B cell (primary cell): ENCODE measurements at places on chromosomes 4 and X.

DNA sequence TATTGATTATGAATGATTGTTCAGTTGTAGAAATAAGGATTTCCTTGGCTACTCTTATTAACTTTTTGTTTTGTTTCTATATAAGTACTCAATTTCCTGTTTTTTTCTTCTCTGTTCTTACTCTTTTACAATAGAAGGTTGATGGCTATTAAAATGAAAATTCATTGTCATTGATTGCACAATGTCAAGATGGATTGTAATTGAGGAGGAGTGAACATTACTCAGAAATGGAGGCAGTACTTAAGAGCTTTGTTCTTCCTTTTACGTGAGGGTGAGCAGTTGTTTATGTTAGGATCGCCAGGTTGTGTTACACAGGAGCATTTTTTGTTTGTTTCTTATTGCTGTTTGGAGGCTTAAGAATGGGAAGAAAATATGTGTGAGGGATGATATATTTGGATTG, 2062.4 kb downstream of the ARAP2 start:
- DNase-seq, result no peak
- no peaks in the 10 kb centered on the region for H3K4me1 ChIP-seq
- no peak overlapping the region for H3K27ac ChIP-seq

GRCh38 chr4:167435786-167436185, 201.5 kb upstream of the SPOCK3 start:
- H3K4me3 ChIP-seq, result no peak overlapping the region
- no peak for DNase-seq
- H3K27ac ChIP-seq, result no peak overlapping the region
- H3K36me3 ChIP-seq, result no peaks in the 10 kb centered on the region
- H3K4me1 ChIP-seq, result no peaks in the 10 kb centered on the region

DNA sequence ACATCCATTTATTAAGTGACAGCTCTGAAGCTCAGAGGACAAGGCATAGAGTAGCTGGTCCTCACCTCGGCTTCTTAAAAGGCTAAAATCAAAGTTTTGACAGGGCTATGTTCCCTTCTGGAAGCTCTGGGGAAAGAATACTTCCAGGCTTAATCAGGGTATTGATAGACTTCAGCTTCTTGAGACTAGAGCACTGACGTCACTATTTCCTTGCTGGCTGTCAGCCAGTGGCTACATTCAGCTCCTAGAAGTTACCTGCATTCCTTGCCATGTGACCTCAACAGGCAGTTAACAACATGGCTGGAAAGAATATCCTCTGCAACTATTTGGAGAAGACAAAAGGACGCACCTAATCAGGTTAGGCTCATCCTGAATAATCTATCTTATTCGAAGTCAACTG, 1144.8 kb downstream of the ADGRL3 start:
- H3K36me3 ChIP-seq, result no peaks in the 10 kb centered on the region
- DNase-seq, result no peak
- no peaks in the 10 kb centered on the region for H3K27me3 ChIP-seq
- H3K27ac ChIP-seq, result no peak overlapping the region
- no peak overlapping the region for H3K4me3 ChIP-seq

DNA sequence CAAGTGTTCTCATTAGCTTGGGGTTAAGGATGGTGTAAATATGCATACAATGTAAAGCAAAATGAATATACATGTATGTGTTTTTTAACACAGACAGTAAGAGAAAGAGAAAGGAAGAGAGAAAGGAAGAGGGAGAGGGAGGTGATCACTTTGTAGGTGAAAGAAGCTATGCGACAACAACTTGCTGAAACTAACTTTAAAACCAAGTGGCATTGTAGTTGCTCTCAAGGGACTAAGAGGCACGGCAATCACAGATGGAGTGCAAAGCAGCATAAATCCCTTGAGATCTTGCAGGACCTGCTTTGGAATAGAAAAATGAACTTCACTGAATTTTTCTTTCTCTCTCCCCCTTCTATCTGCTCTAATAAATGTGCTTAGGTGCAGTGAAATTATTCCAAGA, 1665.0 kb upstream of the TENM3 start:
- no peak overlapping the region for H3K4me3 ChIP-seq
- no peaks in the 10 kb centered on the region for H3K27me3 ChIP-seq
- no peak for DNase-seq

DNA sequence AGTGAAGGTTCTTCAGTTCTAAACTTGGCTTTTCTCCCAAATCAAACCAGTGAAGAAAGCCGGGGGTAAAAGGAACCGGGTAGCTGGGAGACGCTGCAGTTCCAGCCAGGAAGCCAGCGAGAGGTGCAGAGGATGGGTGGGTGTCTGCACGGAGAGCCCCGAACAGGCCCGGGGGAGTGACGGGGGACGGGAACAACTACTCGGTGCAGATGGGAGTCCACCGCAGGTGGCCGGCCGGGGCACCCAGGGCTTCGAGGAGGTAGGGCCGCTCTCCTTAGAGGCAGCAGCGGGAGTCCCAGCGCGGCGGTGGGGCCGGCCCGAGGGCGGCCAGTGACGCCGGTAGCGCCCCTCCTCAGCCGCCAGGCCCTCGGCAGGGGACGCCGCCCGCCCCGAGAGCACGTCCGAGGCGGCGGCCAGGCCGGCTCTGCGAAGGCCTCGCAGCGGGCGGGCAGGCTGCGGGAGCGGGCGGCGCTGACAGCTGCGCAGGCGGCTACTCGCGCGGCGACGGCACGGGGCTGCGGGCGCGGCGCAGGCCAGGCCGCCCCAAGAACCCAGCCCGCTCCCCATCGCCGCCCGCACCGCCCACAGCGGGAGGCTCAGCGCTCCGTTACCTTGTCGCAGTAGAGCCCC, 449 bp downstream of the FBXL5 start:
- peak overlapping the region; percentile 79 for H3K4me3 ChIP-seq
- no peaks in the 10 kb centered on the region for H3K36me3 ChIP-seq
- H3K27me3 ChIP-seq, result no peaks in the 10 kb centered on the region
- H3K27ac ChIP-seq, result peak overlapping the region; percentile 97

- no peak overlapping the region for H3K27ac ChIP-seq
- H3K36me3 ChIP-seq, result no peaks in the 10 kb centered on the region
- H3K4me1 ChIP-seq, result no peaks in the 10 kb centered on the region
- no peak overlapping the region for H3K4me3 ChIP-seq
- DNase-seq, result no peak
Measured at GRCh38 chrX:87392369-87392768, 125.2 kb upstream of the KLHL4 start.

DNA sequence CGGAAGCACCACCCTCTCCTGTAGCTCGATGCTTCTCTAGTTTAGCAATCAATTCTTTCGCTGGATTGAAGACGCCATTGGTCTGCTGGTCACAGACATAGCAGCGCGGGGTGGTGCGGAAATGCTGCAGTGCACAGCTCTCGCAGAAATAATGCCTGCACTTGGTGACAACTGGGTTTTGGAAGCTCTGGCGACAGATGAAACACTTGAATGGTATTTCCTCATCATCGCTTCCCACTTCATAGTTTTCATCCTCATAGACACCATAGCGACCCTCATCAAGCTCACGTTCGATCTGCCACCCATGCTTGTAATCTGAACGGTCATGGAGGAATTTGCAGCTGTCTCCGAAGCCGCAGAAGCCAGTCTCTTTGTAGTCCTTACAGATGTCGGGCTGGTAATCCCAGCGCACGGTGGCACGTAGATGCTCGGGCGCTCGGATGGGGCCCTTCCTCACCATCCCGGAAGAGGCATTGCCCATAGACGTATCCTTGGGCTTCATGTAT, 854 bp downstream of the RNF113A start:
- peak overlapping the region; percentile 79 for H3K4me3 ChIP-seq
- H3K36me3 ChIP-seq, result no peaks in the 10 kb centered on the region
- peaks cover 16% of the 10 kb centered on the region for H3K4me1 ChIP-seq

GRCh38 chr4:71334465-71334882, 4.3 kb upstream of the SLC4A4 start:
- DNase-seq, result no peak
- H3K27me3 ChIP-seq, result no peaks in the 10 kb centered on the region
- H3K4me3 ChIP-seq, result no peak overlapping the region
- no peaks in the 10 kb centered on the region for H3K36me3 ChIP-seq
- H3K27ac ChIP-seq, result no peak overlapping the region
- no peaks in the 10 kb centered on the region for H3K4me1 ChIP-seq

DNA sequence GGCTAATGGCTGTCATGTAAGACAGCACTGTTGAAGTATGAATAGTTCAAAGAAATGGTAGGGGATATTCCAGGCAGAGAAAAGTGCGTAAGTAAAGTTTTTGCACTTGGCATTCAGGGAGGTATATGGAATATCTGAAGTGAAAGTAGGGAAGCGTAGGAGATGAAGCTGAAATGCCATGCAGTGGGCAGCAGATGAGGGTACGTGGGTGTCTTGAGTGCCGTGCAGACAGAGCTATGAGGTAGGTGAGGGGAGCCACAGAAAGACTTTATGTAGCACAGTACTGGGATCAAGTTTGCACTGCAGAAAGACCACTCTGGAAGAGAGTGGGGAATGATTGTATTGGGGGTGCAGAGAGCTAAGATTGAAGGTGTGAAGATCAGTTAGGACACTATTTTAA, 5.2 kb upstream of the SCD5 start:
- DNase-seq, result no peak
- H3K27me3 ChIP-seq, result peaks cover 15% of the 10 kb centered on the region
- H3K27ac ChIP-seq, result no peak overlapping the region
- H3K36me3 ChIP-seq, result no peaks in the 10 kb centered on the region

DNA sequence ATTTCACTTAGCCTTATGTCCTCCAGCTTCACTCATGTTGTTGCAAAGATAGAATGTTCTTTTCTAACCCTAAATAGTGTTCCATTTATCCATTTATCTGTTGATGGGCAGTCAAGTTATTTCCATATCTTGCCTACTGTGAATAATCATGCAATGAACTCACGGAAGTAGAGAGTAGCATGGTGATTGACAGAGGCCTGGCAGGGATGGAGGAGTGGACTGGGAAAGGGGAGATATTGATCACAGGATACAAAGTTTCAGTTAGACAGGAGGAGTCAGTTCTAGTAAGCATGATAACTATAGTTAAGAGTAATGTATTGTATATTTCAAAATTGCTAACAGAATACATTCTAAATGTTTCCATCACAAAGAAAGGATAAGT, 10.3 kb upstream of the CLNK start:
- H3K27me3 ChIP-seq, result no peaks in the 10 kb centered on the region
- peaks cover 11% of the 10 kb centered on the region for H3K4me1 ChIP-seq
- no peak overlapping the region for H3K27ac ChIP-seq
- no peaks in the 10 kb centered on the region for H3K36me3 ChIP-seq
- no peak for DNase-seq

GRCh38 chr4:8171984-8172924, 13.6 kb upstream of the ABLIM2 start:
- no peak overlapping the region for H3K27ac ChIP-seq
- no peaks in the 10 kb centered on the region for H3K27me3 ChIP-seq
- DNase-seq, result peak; percentile 86
- H3K4me1 ChIP-seq, result peaks cover 18% of the 10 kb centered on the region
- peak overlapping the region; percentile 47 for H3K4me3 ChIP-seq

DNA sequence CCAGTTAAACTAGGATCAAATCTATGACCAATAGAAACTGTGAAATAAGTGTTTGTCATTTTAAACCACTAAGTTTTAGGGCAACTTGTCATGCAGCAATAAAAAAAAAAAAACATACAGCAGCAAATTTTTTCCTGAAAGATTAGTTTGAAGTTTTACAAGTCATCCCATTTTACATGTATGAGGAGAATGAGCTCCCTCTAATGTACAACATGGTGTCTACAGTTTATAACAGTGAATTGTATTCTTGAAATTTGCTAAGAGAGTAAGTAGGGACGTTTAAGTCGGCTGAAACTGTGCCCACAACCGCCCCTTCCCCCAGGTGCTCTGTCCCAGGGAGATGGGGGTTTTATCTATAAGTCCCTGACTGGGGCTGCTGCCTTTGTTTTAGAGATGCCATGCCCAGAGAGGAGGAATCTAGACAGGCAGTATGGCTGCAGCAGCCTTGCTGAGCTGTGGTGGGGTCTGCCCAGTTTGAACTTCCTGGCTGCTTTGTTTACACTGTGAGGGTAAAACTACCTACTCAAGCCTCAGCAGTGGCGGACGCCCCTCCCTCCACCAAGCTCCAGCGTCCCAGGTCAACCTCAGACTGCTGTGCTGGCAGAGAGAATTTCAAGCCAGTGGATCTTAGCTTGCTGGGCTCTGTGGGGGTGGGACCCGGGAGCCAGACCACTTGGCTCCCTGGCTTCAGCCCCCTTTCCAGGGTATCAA, 499.3 kb upstream of the CT83 start:
- no peaks in the 10 kb centered on the region for H3K4me1 ChIP-seq
- no peak overlapping the region for H3K4me3 ChIP-seq
- H3K36me3 ChIP-seq, result no peaks in the 10 kb centered on the region
- no peak overlapping the region for H3K27ac ChIP-seq
- DNase-seq, result no peak

DNA sequence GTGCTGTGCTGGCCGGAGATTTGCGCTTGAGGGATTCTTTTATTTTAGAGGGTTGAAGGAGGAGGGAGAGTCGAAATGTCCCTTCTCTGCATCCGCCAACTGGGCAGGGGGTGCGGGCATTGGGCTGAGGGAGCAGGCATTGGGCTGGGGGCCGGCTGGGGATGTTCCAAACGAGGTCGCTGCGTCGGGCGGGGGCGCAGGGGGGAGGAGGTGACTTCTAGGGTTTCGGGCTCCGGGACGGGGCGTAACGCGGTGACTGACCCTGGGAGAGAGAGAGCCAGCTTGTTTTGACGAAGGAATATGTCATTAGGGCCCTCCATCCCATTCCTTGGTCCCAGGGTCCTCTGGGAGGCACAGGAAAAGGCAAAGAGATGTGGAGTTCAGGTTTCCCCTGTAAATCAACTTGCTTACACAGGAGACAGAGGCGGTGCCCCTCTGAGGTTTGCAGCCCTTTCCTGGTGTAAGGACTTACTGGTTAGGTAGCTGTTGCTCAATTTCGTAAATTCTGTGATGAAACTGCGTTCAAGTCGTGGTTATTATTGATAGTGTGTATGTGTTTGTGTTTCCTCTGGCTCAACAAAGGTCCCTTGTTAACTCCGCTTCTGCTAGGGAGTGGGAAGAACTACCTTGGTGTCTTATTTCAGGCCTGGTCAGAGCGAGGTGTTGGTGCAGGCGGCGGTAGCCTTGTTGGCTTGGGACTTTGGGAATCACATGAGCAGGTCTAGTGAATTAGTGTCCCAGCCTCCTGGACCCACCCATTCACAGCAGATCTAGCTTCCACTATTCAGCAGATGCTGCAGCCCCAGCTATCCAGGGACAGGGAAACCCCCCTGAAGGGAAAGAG, 716 bp downstream of the FHIP1A start:
- H3K27me3 ChIP-seq, result no peaks in the 10 kb centered on the region
- H3K36me3 ChIP-seq, result no peaks in the 10 kb centered on the region
- H3K27ac ChIP-seq, result no peak overlapping the region

- H3K36me3 ChIP-seq, result no peaks in the 10 kb centered on the region
- H3K4me1 ChIP-seq, result no peaks in the 10 kb centered on the region
- H3K27ac ChIP-seq, result no peak overlapping the region
Measured at GRCh38 chr4:15294832-15295231, 133.0 kb upstream of the C1QTNF7 start.
